Stimulated activated CD4-positive, alpha-beta T cell treated with anti-CD3 and anti-CD28 coated beads, TNF-alpha, amount 100 ng/mL, for 1 hour (primary cell): ENCODE measurements at places on chromosomes 12 and 14.

GRCh38 chr12:122182887-122183587, at the start of gene LRRC43:
LRRC43 (plus strand) TSS chr12:122183123; CDS start chr12:122183145, 22 bp downstream.
- DNase-seq, result no peak

- no peak for DNase-seq
Measured at GRCh38 chr12:68122236-68122920, 37.2 kb downstream of the IFNG start.

- no peak for DNase-seq
Measured at GRCh38 chr12:93200291-93200917, 177.3 kb upstream of the NUDT4 start.

DNA sequence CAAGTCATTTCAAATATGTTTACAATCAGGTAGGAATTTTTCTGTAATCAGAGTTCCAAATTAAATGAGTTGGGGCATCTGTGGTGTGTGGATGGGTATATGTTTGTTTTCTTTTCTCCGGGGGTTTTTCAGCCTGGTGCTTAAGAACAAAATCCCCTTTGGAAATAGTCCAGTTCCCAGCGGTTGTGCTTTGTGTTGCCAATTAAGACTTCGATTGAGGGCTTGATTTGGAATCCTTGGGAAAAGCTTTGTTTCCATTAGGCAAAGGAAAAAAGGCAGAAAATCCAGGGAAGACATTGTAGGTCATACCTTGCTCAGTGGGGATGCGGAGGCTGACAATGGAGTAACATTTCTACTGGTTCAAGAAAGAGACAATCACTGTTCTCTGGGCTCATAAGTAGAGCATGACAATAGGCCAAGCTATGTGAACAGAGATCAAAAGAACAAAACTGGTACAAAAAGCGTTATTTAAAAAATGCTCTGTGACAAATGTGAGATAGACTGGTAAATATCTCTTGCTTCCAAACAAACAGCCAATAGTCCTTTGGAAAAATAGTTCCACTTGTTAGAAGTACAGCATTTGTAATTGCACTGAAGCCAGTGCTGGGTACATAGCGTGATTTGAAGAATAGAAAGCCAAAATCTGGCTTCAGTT, 79.7 kb downstream of the EML1 start:
- DNase-seq, result no peak

- DNase-seq, result no peak
Measured at GRCh38 chr12:107731366-107731765, 29.6 kb downstream of the PRDM4 start.

GRCh38 chr12:114655934-114656749, 27.8 kb downstream of the TBX3 start:
- no peak for DNase-seq

DNA sequence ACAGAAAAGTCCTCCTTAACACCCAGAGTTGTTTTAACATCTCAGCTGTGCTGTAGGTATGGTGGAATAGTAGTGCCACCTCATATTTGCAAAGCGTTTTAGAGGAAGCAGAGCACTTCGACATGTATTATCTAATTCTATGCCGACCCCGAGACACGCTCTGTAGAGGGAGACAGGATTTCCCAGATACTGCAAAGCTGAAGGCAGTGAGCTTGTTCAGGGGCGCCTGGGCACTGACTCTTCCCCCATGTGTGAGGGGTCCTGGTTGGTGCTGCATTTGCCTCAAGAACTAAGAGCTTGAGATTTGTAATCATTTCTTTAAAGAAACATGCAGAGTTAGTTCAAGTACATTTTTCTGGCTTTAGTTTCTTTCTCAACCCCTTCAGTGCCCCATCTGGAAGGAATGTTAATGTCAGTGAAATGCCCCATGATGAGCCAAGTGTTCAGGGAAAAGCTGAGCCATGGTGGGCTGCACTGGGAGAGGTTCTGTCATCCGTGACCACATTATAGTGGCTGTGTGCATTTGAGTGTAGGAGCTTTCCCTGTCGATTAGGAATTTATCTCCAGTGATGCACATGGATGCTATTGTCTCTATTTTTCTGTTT, 66.3 kb downstream of the MBIP start:
- DNase-seq, result no peak

DNA sequence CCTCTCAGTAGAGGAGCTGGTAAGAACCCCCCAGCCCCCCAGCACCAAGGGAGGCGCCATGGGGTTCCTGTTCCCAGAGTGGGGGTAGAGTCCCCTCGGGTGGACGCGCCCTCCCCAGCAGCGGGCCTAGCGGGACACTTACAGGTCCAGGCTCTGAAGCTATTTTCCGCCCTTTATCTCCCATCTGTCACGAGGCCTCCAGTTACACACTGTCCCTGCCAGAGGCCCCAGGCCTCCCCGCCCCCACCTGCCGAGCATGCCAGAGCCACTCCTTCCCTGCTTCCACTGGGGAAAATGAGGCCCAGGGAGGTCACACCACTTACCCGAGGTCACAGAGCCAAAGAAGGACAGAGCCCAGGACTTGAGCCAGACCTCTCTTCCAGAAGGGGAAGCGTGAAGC, 3.1 kb downstream of the C14orf180 start:
- no peak for DNase-seq

- DNase-seq, result no peak
Measured at GRCh38 chr12:57216014-57216911, at the start of gene NXPH4. NXPH4 (plus strand) TSS chr12:57216794; CDS start chr12:57216970, 176 bp downstream.

DNA sequence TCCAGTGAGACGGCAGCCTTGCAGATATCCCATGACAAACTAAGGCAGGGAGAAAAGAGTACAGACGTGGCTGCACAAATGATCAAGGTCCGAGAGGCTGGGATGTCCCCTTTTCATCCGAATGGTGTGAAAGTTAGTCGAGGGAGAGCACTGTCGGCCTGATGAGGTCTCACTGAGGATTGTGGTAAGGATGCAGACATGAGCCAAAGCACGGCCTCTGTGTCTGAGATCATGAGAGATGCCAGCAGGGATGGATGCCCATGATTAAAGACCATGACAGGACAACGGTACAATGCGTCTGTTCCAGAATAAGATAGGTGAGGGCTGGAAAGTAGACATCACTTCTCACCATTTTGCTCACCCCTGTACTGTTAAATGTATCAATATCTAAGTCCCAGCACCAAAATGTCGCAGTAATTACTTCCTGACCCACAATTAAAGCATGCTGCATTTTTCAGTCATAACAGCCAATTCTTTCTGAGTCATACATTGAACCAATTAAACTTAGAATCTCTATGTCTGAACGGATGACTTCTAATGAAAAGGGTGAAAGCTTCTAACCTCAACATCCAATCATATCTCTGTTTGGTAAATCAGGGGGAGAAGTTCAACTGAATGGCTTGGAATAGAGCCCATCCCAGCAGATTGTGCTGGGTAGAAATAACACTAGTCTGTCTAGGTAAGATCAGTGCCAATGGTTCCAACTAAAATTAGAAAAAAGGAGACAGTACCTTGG, 249.6 kb upstream of the SOX5 start:
- no peak for DNase-seq

- no peak for DNase-seq
Measured at GRCh38 chr14:22813145-22813544, 2.1 kb downstream of the SLC7A7 start.

GRCh38 chr14:65949711-65950516, 536.3 kb upstream of the CCDC196 start:
- no peak for DNase-seq

DNA sequence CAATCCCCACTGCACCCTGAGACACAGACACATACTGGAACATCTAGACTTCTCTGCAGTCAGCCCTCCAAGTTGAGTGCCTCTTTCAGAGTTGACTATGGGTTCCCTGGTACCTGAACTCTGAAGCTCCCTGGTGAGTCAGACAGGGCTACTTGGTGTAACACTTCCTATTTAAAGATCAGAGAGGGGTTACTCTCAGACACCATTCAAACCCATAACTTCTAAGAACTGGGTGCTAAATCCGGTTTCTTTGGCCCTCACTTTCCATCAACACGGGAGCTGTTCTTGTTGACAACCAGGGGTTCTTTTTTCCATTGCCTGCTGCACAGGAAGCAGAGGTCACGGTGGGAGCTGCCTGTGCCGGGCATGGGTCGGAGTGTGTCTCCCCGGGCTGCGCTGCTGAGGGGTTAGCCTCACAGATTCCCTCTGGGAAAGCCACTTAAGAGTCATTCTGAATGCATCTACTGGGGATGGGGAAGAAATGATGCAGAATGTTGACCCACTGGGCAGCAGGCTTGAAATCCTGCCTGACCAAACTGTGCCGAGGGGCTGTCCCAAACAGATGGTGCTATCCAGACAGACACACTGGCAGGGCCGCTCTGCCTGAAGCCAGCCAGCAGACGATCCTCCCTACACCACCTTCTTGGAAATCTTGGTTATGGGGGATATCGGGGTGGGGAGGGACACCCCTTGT, 74.1 kb downstream of the PITPNM2 start:
- DNase-seq, result peak; percentile 21

GRCh38 chr14:51180577-51180976, 59.5 kb upstream of the TMX1 start:
- DNase-seq, result no peak

GRCh38 chr14:69842686-69843420, 36.4 kb upstream of the SMOC1 start:
- DNase-seq, result no peak

DNA sequence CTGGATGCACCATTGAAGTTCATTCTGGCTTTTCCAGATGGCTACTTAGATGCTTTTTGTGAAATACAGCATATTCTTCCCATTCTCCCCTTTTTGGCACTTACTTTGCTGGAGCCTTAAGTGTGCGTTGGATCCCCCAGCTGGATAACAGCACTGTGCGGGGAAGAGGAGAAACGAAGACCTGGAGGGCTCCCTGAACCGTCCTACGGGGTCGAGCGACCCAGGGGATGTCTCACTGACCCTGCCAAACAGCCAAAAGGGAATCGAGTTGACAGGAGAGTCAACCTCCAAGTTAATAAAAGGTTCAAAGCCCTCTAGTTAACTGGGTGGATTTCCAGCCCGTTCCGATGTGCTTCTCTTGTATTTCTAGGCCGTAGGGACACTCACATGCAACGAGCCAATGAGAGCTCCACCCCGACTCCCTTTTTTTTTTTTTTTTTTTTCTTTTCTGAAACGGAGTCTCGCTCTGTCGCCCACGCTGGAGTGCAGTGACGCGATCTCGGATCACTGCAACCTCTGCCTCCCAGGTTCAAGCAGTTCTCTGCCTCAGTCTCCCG, 1.0 kb upstream of the CAMKK2 start:
- DNase-seq, result no peak

- no peak for DNase-seq
Measured at GRCh38 chr12:34190054-34190453, 167.8 kb downstream of the ALG10 start.

GRCh38 chr14:25933731-25934130, 664.1 kb downstream of the NOVA1 start:
- DNase-seq, result no peak

- no peak for DNase-seq
Measured at GRCh38 chr12:105469211-105469610, 138.7 kb downstream of the C12orf75 start.

DNA sequence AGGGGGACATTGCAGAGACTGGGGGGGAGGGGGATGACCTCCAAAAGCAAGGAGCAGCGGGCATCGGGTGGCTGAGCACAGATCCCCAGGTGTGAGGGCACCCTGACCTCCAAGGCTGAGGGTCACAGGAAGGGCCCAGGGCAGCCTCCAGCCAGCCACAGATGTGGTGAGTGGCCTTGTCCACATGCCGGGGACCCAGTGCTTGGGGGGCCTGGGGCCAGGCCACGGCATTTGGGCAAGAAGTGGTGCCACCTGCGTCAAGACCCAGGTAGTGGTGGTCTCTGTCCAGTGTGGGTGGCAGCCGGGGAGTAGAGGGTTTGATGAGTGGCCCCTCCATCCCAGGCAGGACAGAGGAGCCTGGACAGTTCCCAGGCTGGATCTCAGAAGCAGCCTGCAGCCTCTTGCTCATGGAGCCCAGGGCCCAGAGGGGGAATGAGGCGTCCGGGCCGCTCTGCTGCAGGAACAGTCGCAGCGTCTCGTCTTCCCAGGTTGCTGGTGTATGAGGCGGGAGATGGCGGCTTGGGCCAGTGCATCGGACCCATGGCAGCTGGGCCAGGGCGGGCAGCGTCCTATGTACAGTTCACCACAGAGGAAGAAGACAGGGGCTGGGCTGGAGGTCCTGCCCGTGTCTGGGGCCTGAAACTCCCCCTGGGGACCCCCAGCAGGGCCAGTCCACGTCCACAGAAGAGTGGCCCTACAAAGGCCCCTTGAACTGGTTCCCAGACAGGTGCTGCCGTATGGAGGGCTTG, 33.5 kb downstream of the CCNK start:
- DNase-seq, result no peak

GRCh38 chr12:123083661-123084571, 67.0 kb downstream of the PITPNM2 start:
- no peak for DNase-seq

DNA sequence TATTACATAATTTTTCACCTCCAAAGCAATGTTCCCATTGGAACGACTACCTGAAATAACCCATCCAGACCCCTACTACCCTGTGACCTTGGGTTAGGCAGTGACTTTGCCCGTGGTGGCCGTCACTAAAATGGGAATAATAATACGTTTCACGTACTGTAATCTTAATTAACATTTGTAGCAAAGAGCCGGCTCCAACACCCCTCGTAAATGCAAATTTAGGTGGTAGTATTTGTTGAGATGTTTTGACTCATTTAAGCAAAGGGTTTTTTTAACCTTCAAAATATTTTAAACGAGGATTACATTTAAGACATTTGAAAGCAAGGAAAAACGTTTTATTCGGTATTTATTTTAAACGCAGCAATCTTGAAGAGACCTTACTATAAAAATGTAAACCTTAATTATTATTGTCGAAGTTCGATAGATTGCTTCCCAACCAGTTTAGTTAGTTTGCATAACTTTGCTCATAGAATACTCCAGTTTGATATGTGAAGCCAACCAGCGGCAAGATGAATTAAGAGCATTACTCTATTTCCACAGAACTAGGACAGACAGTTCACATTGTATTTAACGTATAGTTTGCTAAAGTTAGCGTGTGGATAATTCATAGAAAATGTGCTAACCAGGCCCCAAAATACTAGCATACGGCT, 1.4 kb upstream of the ARID2 start:
- no peak for DNase-seq
